ENCODE measurements at places on chromosomes 6 and 20.
A peak's percentile ranks its signal among the peaks of the same experiment; 100 is the strongest.

GRCh38 chr6:170423030-170423429, 116.5 kb downstream of the FAM120B start:
- DNase-seq, result peak; percentile 49

DNA sequence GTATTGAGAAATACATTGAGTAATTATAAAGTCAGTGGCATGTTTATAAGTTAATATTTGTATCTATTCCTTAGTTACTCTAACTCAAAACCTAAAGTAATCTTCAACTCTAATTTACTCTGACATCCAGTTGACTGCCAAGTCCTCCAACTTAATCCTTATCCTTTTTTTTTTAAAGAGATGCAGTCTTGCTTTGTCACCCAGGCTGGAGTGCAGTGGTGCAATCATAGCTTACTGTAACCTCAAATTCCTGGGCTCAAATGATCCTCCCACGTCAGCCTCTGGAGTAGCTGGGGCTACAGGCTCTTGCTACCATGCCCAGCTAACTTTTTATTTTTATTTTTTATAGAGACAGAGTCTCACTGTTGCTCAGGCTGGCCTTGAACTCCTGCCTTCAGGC, 24.4 kb downstream of the PTPN1 start:
- DNase-seq, result no peak

DNA sequence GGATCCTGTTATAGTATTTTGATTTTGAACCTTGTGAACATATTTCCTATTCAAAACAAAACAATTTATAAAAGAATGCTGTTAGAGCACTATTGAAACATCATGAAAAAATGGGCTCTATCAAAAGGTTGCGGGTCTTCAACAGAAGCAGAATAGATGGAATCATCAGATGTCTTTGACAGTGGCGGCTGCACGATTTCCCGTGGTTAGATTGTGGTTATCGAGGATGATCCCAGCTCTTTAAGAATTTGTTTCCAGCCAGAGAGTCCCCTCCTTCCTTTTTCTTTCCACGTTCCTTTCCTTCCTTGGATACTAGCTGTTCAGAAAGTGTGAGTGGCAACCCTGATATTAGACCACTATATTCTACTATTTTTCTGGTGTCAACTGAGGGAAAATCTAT, 163.4 kb downstream of the FARS2 start:
- no peak for DNase-seq

DNA sequence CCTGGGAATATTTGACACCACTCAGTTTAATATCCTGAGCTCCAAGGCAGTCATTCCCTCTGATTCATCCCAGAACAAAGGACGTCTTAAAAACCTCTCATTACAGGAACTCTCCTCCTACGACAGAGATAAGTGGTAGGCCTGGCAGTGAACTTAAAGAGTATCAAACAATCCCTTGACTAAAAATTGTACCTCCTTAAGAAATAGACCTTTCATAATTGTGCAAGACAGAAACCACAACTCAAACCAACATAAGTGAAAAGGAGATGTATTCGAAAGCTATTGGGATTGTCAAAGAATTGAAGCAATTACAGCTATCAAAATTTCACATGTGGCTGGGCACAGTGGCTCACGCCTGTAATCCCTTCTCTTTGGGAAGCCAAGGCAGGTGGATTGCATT, 19.1 kb upstream of the BNIP5 start:
- DNase-seq, result no peak

GRCh38 chr20:64065974-64066343, 3.0 kb downstream of the TCEA2 start:
- DNase-seq, result no peak

DNA sequence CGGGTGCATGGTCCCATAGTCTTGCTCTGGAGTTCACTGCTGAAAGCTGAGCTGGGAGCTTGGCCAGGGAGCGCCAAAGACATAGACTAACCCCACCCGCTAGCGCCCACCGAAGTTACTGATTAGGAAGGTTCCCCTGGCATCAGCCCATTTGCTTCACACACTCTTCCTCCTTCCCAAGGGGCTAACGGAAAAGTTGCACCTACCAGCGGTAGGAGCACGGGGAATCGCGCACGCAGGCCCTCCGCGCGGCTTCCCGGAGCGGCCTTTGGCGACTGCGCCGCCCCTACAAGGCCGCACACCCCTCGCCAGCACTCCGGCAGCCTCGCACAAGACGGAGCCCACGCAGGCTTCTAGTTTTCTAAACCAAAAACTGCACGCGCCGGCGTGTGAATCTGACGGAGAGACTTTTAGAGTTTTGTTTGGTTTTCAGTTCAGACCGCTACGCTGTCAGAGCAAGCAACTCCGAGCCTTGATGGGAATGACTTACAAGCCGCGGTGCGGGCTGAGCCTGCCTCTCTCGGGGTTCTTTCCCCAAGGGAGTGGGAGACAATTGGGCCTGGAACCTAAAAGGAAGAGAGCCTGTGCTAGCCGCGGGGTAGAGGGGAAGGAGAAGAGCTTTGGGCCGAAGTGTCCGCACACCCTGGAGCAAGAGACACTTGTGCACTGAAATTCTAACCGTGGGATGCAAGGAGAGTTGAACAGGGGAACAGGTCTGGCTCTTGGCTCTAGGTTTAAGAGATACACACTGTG, 891 bp upstream of the POU3F2 start:
- DNase-seq, result no peak

DNA sequence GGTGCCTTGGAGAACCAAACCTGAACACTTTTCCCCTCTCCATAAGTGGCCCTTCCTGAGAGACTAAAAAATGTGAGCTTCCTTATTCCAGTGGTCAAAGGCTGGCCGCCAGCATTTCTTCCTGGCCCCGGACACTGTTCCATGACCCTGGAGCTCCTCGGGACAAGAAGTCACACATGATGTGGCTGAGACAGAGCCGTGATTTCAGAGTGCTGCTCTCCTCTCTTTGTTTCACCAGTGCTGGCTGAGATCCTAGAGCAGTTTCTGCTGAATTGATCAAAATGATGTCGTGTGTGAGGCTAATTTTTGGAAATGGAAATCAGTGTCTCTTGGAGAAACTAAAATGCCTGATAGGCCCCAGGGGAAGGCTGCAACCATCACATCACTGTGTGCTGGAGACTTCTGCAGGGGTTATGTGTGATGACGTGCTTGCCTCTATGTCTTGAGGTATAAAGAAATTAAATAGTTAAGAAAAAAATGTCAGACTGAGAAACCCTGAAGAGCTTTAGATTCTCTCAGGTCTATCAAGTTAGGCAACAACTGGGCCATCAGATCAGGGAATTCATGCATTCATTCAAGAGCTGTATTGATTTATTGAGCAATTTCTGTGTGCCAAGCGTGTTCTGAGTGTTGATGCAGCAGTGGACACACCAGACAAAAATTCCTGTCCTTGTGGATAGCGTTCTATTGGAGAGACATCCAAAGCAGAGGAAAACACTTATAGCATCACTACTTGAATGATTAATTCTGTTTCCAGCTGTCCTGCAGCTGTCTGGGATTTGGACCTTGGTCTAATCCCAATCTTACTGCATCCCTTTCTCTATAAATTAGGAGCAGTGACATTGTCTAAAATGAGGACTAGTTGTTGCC, 72.7 kb upstream of the CCN6 start:
- no peak for DNase-seq

- DNase-seq, result no peak
Observed at GRCh38 chr6:86825436-86825835, 111.9 kb upstream of the HTR1E start.

Measured in vagina (tissue), 2 donors.